ENCODE measurements at places on chromosomes 11 and 22. TPM values are rescaled to one million over a fixed set of nuclear protein-coding genes. Genes with fewer than 3 reads are reported as not detected.

Gene GNG3
- not detected for total RNA-seq

Gene SPDYC
- not detected for total RNA-seq

Gene JAML
- not detected for total RNA-seq

Gene ANGPTL5
- not detected for total RNA-seq

Gene BEST1
- total RNA-seq, result 0.60 TPM

Gene TRIM51
- not detected for total RNA-seq

Gene LRRC51
- total RNA-seq, result 9.5 TPM

Gene SCARF2
- 21.0 TPM for total RNA-seq

Gene NUP98
- total RNA-seq, result 65.9 TPM

Gene IGSF22
- 0.23 TPM for total RNA-seq

Gene LYVE1
- 0.23 TPM for total RNA-seq

Gene IL10RA
- not detected for total RNA-seq

Gene CLTCL1
- 12.0 TPM for total RNA-seq

Gene TLCD5
- 4.7 TPM for total RNA-seq

Gene RFPL3
- total RNA-seq, result not detected

Gene CFAP300
- total RNA-seq, result 5.5 TPM

Gene DBX1
- not detected for total RNA-seq

Gene LIF
- 4.6 TPM for total RNA-seq

Gene YIF1A
- 199 TPM for total RNA-seq

Gene MTMR3
- total RNA-seq, result 18.8 TPM

Gene OR4A16
- total RNA-seq, result not detected

Gene ALDH3B1
- total RNA-seq, result 18.6 TPM

Gene SLC15A3
- total RNA-seq, result 8.8 TPM

Gene MUC5B
- not detected for total RNA-seq

Gene IL18BP
- 3.8 TPM for total RNA-seq

Gene TCN2
- total RNA-seq, result 4.6 TPM

Gene RAB39A
- total RNA-seq, result not detected

Gene SLC22A12
- total RNA-seq, result not detected

Gene TUBA8
- 0.75 TPM for total RNA-seq

Gene LARGE1
- total RNA-seq, result 28.7 TPM

Gene OR51B5
- total RNA-seq, result not detected

Gene MS4A6E
- total RNA-seq, result not detected

Gene CPT1A
- 33.8 TPM for total RNA-seq

Gene FAM111B
- 0.12 TPM for total RNA-seq

Gene MOV10L1
- total RNA-seq, result 0.23 TPM

Gene MMP7
- total RNA-seq, result not detected

Gene MB
- total RNA-seq, result not detected

Gene MUC5AC
- not detected for total RNA-seq

Gene OR6T1
- not detected for total RNA-seq

Gene ENTHD1
- not detected for total RNA-seq

Gene APOA4
- total RNA-seq, result not detected

Gene PNPLA5
- total RNA-seq, result not detected

Gene ZNF143
- total RNA-seq, result 73.7 TPM

Gene SERHL2
- 2.6 TPM for total RNA-seq

Gene TCIRG1
- total RNA-seq, result 54.9 TPM

Gene SCN4B
- not detected for total RNA-seq

Gene CHRNA10
- 1.1 TPM for total RNA-seq

Gene DAGLA
- 0.98 TPM for total RNA-seq

Gene HYOU1
- 160 TPM for total RNA-seq

Gene NXPE4
- not detected for total RNA-seq

Gene ALX4
- total RNA-seq, result not detected

Gene TRIM66
- 5.1 TPM for total RNA-seq

Gene PRSS23
- total RNA-seq, result 262 TPM

Gene CCDC116
- total RNA-seq, result 0.08 TPM

Gene GAB4
- not detected for total RNA-seq

Gene CAVIN3
- 199 TPM for total RNA-seq

Gene PKDREJ
- total RNA-seq, result not detected

Gene KDELR3
- total RNA-seq, result 121 TPM

Gene MMP3
- total RNA-seq, result 0.08 TPM
